ENCODE measurements at places on chromosomes 5 and 9.

DNA sequence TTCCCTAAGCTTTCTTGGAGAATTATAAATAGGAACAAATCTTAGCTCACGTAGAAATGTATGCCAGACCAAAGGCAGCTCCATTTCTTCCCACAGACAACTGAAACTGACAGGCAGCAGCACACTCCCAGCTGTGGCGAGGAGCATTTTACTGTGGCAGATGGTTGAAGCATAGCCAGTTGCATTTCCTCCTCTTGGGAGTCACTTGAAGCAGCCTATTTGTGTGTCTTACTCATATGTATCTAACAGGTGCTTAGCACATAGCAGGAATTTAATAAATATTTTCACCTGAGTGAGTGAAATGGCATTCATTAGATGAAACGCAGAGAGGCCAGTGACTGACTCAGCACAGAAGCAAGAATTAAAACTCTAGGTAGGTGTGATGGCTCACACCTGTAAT, 12.3 kb upstream of the MTMR12 start:
- DNase-seq = peak; percentile 34

DNA sequence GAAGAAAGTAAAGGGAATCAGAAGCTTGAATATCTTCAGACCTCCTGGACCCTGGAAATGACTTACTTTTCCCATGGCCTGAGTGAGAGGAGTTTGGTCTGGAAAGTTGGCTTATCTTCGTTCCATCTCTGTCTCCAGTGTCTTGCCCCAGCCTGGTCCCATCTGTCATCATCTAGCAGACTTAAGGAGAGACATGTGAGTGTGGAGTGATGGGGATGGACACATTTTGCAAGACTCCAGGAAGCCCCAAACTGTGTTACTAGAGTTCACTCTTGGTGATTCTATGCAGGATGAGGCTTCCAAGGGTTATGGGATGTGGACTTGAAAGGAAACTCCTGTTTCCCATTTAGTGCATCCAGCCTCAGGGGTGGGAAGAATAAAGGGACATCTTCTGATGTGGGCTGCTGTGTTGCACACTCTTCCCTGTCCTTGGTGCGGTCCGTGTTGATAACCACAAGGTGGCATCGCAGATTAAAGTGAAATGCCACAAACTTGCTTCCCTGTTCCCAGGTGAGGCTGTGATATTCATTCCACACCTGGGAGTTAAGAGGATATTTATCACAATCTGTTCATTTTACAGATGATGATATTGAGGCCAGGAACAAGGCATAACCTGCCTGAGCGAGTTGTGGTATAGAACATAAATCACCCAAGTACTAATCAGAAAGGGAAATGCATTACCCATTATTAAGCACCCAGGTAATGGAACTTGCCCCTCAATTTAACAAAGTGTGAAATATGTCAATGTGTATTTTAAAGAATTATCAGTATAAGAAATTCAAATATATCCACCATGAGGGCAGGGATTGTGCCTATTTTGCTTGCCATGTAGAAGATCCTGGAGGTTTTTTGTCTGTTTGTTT, 269.9 kb upstream of the PAPPA start:
- DNase-seq = no peak

- no peak for DNase-seq
Observed at GRCh38 chr5:7495131-7495517, 99.2 kb downstream of the ADCY2 start.

- DNase-seq = no peak
Observed at GRCh38 chr5:169421677-169422076, 120.7 kb upstream of the SLIT3 start.

- no peak for DNase-seq
Observed at GRCh38 chr5:75185763-75186162, 50.9 kb downstream of the ANKRD31 start.

DNA sequence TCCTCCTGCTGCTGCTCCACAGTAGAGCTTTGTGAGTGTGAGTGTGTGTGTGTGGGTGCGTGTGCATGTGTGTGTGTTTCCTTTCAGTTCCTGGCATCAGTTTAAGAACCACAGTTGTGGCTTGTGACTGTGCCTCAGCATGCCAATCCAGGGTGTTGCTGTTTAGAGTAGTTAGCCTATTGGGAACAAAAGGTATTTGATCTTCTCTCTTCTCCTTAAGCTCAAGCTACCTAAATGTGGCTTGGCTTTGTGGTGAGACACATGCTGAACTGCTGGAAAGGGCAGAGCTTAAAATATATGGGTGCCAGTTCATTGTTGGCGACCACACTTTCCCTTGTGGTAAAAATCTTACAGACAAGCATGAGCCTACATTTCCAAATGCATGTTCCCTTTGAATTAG, 116.6 kb upstream of the BNC2 start:
- DNase-seq = no peak

GRCh38 chr5:99305045-99305580, 376.3 kb upstream of the CHD1 start:
- DNase-seq = no peak

- no peak for DNase-seq
Observed at GRCh38 chr9:32877103-32877502, 93.8 kb downstream of the TMEM215 start.

- DNase-seq = no peak
Observed at GRCh38 chr5:175466700-175467318, 11.6 kb upstream of the SFXN1 start.
